ENCODE measurements at places on chromosomes 12 and 14.

DNA sequence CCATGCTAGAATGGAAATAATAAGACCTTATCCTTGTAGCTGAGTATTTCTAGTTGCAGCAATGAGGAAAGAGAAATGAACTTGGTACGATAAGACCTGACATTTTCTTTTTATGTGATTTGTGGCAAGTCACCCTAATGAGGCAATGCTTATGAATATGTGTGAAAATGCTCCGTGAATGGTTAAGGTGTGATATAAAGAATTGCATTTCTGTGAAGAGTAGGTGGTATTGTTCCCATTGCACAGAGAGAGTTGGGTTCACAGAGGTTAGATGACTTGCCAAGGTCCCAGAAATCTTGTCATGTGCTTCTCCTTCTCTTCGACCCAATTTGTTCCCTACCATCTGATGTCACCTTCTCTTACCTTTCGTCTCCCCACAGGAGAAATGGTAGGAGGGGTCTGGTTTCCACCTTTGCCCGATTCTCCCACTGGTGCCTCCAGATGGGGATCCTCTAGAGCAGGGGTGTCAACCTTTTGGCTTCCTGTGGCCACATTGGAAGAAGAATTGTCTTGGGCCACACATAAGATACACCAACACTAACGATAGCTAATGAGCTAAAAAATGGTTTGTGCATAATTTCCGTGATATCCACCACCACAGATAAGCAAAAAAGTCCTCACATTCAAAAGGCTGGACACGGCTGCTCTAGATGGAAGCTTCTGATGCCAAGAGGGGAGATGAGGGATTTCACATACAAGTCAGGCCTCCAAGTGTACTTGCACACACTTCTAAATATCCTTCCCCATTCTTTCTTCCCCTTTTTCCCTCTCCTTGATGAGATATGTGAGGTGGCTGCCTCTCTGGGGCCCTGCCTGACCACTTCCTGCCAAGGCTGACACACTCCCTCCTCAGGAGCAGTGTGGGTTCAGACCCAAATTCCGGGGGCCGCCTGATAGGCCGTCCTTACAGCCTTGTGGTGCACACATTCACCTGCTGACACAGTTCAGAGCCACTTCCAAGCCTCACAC, 96.1 kb downstream of the PLXNC1 start:
- peak; percentile 8 for DNase-seq

GRCh38 chr14:73188501-73188911, 48.8 kb upstream of the PAPLN start:
- no peak for DNase-seq

DNA sequence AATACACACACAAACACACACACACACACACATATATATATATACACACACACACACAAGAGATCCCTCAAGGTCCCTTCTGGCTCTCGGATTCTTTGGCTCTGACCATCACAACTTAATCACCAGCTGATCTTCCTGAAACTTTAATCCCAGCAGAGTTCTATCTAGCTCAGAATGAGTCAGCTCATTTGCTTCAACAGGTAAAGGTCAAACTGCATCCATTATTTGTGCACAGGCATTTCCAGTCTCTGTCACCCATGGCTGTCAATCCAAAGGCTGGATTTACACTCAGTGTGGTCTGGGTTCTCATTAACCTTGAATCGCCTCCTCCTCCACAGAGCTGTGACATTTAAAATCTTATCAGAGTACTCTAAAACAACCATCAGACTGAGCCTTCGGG, 113.3 kb upstream of the TMPO start:
- no peak for DNase-seq

- DNase-seq = no peak
Observed at GRCh38 chr12:120468325-120468820, 1.2 kb downstream of the SRSF9 start.

DNA sequence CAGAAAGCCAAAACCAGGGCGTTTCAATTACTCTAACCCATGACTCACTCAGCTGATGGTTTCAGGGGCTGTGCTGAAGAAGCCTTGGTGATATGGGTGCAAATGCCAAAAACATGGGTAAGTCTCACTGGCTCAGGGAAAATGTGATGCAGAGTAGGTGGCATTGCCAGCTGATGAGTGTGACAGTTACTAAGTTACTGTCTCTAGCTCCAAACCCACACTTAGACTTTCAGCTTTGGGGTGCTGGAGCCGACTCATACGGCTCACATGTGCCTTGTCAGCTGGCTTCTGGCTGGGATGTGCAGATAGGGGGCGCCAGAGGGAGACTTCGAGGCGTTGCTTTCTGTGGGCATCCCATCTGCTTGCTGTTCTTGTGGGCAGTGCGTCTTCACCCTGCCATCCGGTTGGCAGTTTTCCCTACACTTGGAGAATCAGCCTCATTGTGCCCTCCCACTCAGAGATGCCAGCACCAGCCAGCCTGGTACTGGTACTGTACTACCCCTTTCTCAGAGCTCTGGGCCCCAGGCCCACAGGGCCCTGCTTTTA, 11.1 kb upstream of the KRT7 start:
- no peak for DNase-seq

DNA sequence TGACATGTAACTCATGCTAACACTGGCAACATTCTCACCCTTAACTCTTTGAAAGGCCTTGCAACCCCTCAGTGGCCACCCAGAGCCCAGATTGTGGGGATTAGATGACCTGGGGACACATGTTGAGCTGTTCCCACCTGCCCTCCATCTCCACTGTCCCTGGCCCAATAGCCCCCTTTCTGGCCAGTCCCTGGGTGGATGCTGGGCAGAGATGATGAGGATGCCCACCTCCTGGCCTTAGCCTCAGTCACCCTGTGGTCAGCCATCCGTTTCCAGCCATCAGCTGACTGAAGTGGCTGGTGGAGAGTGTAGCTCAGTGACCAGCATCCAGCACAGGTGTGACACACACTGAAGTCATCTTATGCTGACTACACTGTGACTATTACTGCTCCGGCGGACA, 4.7 kb downstream of the ANHX start:
- no peak for DNase-seq

GRCh38 chr14:76782885-76783566, 21.8 kb downstream of the VASH1 start:
- DNase-seq = no peak

DNA sequence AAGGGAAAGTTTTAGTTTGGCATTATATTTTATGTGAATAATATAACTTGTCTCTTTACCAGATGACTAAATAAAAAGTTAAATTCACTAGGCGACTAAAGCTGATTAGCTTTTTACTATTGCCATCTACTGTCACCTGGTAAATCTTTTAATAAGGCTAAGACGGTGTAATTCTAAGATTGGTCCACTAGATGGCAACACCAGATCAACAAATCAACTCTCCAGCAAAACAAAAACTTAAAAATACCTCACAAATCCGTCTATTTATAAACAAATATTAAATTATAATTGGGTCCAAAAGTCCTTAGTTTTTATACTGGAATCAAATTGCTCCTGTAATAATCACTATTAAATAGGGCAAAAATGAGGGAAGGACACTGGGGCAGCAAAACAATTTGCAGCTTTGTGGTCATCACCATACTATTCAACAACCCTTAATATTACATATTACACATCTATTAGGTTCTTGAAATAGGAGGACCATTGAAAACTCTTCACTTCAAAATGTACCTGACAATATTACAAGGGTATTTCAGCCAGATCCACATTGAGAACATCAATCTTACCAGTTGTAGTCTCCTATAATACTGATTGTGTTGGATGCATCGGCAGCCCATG, 47.9 kb downstream of the GALC start:
- DNase-seq = no peak

DNA sequence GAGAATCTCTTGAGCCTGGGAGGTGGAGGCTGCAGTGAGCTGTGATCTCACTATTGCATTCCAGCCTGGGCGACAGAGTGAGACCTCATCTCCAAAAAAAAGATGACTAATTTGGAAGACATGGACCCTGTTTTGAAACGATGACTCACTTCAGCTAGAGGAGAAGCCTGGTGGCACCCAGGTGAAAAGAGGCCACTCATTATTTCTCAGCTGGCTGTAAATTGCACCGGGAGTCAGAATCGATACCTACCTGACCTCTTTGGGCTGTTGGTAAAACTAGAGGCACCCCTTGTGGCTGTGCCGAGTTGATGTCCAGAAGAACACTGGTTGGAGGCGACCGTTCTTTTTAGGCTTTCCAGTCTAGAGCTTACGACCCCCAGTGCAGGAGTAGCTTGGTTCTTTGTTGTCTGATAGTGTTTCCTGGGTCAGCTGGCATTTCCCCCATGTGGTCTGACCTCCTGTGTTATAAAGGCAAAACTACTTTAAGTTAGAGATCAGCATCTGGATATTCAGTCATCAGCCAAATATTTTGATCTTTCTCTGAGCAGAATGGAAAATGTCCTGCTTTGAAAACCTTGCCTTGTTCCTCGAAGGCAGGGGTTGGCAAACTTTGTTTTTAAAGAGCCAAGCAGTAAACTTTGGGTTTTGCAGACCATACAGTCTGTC, 93.2 kb downstream of the CHST11 start:
- no peak for DNase-seq

- DNase-seq = no peak
Observed at GRCh38 chr14:79584679-79585078, 626.6 kb downstream of the DIO2 start.

Data from stimulated activated CD8-positive, alpha-beta memory T cell treated with anti-CD3 and anti-CD28 coated beads, Interleukin-7, amount 100 ng/mL, for 1 hour (primary cell).